ENCODE measurements at places on chromosomes 7 and 10. TPM values are rescaled to one million over a fixed set of nuclear protein-coding genes. Genes with fewer than 3 reads are reported as not detected.

DNA sequence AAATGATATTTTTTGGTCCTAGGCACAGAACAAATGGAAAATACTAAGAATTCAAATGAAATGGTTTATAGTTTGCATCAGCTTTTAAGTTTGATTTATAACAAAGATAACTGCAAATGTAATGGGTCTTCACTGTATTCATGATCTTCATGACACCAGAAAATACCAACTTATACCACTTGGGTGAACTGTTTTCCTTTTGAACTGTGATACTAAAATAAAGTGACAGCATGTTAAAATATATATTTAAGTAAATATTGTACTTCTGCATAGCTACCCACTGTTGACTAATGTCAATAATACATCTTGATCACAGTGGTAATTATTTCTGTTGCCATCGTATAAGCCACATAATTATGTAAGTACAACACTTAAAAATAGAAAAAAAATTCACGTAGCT lies 442.0 kb upstream of the ANKRD30A start:
- no peak for DNase-seq

GRCh38 chr10:29353887-29354561 lies 65.2 kb downstream of the LYZL1 start:
- no peak for DNase-seq

- peak; percentile 75 for DNase-seq
Measured at GRCh38 chr7:107857541-107857912, 33.5 kb upstream of the DLD start.

Gene TSPAN14
- 134 TPM for total RNA-seq

GRCh38 chr10:49781247-49781646 lies 19.1 kb upstream of the OGDHL start:
- no peak for DNase-seq
